Progenitor cell of endocrine pancreas (in vitro differentiated cells): ENCODE measurements at places on chromosomes 3 and 15. TPM values are rescaled to one million over a fixed set of nuclear protein-coding genes. Genes with fewer than 3 reads are reported as not detected.

- DNase-seq = no peak
These were observed 103.6 kb downstream of the OTOL1 start for GRCh38 chr3:161600173-161600572.

ZNF660 gene
- total RNA-seq = 22.6 and 27.1 TPM in 2 replicates

DNA sequence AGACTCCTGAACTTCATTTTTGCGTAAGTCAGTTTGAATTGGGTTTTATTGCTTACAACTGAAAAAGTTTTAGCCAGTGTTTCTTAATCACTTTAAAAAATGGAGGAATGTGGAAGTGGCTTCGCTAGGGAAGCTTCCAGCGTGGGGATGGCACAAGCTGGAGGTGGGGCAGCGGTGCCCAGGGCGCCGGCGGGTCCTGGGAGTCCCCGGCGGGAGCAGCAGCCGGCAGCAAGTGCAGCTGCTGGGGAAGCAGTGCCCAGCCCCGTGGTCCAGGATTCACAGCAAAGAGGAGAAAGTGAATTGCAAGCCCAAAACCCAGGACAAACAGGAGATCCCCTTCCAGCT lies 301.8 kb upstream of the PROK2 start:
- DNase-seq = no peak

- DNase-seq = no peak
These were observed 77.4 kb upstream of the ANKRD34C start for GRCh38 chr15:79204886-79205675.

DNA sequence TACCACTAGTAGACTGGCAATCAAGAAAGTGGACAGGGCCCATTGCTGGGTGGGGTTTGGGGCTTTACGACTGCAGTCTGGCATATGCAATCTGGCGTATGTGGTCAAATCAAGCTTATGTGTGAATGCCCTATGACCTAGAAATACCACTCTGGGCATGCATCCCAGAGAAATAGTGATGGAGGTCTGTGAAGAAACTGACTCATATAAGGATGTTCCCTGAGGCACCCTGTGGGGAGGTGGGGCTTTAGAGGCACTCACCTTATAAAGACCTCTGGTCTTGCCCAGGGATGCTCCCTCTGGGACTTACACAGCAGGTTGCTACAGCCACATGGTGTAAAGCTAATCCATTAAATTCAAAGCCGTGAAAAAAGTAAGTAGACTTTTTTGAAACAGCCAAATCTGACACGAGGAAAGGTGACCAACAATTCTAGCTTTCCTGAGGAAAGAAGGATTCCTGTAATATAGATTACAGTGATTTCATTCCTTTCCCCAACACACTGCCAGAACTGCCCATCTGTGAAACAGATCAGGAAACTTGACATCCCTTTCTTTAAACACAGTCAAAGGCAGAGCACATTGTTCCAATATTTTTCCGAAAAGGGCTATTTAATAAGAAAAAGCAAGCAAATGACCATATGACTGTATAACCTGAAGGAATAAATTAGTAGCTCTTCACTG lies 13.6 kb downstream of the RARRES1 start:
- DNase-seq = no peak

DNA sequence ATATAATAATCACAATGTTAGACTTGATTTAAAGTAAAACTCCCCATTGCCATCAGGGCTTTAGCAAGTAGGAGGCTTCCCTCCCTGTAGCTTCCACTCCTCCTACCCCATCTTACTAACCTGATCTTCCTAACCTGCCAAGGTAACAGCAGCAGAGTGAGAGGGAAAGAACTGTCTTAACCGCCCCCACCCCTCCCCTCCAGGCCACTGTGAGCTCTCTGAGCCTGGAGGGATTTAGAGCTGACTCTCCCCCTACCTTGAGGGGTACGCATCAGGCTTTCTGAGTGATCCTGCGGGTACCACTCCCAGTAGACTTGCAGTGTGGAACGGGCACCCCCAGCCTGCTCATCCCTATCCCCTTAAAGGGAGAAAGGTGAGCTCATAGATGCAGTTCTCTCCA lies 11.4 kb upstream of the PRSS50 start:
- no peak for DNase-seq

DNA sequence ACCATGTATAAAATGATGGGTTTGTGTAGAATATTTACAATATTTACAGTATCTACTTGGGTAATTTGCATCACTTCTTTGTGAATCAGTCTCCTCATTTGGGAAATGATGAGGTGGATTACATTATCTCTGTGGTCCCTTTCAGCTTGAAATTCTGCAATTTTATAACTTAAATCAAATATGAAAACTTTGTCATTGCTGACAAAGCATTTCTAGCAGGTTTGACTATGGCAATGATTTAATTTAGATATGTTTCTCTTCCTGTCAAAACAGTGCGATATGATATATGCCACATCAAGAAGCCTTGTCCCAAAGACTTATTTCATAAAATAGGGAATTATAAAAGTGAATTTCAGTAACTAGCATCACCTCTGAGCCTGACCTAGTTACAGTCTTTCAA lies 315.8 kb upstream of the MEIS2 start:
- DNase-seq = no peak

TRIM42 gene
- total RNA-seq = not detected in 2 replicates

C3orf18 gene
- 12.0 and 12.5 TPM in 2 replicates for total RNA-seq

- no peak for DNase-seq
These were observed 56.8 kb downstream of the IGSF11 start for GRCh38 chr3:118977671-118978392.

FES gene
- total RNA-seq = 13.8 and 16.2 TPM in 2 replicates

LARP6 gene
- total RNA-seq = 17.5 and 22.6 TPM in 2 replicates

DENND6A gene
- 29.1 and 31.9 TPM in 2 replicates for total RNA-seq

- no peak for DNase-seq
These were observed 360.9 kb upstream of the CBLB start for GRCh38 chr3:106229495-106230278.

MRPS11 gene
- 40.8 and 43.1 TPM in 2 replicates for total RNA-seq

KBTBD13 gene
- total RNA-seq = not detected in 2 replicates

DNA sequence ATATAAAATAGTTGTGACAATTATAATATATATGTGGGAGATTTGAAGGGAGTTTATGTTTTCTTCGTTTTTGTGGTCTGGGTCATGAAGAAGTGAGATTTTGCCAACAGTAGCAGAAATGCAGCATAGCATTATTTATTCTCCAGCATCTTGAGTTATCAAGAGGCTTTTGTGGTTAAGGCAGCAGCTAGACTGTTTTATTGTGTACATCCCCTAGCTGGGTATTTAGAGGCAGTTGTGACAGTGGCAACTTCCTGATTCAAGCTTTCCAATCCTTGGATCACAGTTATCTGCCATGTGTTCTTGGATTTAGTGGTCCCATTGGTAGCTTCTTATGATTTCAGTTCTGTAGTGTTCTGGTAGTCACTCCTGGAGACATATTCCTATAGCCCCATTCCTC lies 29.0 kb downstream of the ARIH1 start:
- DNase-seq = no peak

GRCh38 chr3:148083526-148084182 lies 614.0 kb upstream of the AGTR1 start:
- DNase-seq = no peak

TGM5 gene
- total RNA-seq = not detected in 2 replicates

GRCh38 chr3:72523429-72524151 lies 324.7 kb downstream of the SHQ1 start:
- DNase-seq = no peak

DNA sequence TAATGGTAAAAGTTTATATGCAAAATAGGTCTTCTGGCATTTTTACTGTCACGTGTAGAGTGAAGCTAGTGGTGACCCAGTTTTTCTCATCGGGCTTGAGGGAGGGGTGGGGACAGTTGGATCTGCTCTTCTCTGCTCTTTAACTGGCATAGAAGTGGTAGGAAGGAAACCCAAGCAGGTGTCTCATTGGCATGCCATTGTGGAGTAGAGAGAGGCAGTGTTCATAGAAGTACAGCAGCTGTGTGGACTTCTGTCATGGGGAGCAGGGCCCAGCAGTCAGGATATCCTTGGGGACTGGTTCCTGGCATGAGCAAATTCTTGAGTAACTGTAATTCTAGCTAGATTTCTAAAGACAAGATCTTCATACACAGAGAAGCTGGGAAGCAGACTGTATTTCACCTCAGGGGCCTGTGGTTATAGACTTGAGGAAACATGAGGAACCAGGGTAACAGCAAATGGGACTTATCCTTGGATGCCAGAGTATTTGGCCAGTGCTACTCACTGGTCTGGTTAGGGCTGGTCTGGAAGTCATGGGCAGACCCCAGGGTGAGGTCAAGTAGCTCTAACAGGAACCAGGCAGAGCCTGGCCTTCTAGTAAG lies 42.9 kb downstream of the CDIN1 start:
- DNase-seq = no peak

CD86 gene
- not detected in 2 replicates for total RNA-seq

- no peak for DNase-seq
These were observed 28.6 kb upstream of the PLXNA1 start for GRCh38 chr3:126954141-126954842.

DNA sequence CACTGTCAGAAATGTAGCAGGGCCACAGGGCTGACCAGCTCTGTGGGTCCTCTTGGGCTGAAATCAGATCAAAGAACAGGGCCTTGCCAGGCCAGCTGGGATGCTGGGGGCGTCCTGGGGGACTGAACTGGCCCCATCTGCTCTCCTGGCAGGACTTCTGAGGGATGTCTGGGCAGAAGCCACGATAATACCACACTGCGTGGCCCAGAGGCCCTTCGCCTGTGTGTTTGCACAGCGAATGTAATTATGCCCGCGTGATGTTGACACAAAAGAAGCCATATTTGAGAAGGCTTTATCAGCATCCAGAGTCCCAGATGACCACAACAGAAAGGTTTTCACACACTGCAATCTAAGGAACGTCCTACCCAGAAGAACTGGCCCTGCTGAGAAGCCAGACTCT lies 174.0 kb downstream of the RAB11A start:
- no peak for DNase-seq

GRK7 gene
- total RNA-seq = 0.14 TPM in 1 of 2 replicates, not detected in the other

GRCh38 chr15:61133361-61133760 lies 95.7 kb downstream of the RORA start:
- no peak for DNase-seq

RYK gene
- total RNA-seq = 82.3 and 85.2 TPM in 2 replicates

GRCh38 chr3:149771652-149772271 lies 19.5 kb upstream of the COMMD2 start:
- peak; percentile 14 for DNase-seq

MYZAP gene
- 11.5 and 11.9 TPM in 2 replicates for total RNA-seq

PRR20G gene
- total RNA-seq = not detected in 2 replicates

DNA sequence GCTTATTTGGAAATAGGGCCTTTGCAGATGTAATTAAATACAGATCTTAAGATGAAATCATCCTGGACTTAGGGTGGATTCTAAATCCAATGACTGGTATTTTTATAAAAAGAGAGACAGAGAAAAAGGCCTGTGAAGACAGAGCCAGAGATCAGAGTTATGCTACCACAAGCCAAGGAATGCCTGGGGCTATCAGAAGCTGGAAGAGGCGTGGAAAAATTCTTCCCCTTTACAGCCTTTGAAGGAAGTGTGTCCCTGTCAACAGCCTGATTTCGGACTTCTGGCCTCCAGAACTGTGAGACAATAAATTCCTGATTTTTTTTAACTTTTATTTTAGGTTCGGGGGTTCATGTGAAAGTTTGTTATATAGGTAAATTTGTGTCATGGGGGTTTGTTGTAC lies 154.1 kb upstream of the CADPS start:
- no peak for DNase-seq

EDC3 gene
- 61.6 and 62.6 TPM in 2 replicates for total RNA-seq

- DNase-seq = no peak
These were observed 12.4 kb downstream of the RTF1 start for GRCh38 chr15:41429003-41429890.

DNA sequence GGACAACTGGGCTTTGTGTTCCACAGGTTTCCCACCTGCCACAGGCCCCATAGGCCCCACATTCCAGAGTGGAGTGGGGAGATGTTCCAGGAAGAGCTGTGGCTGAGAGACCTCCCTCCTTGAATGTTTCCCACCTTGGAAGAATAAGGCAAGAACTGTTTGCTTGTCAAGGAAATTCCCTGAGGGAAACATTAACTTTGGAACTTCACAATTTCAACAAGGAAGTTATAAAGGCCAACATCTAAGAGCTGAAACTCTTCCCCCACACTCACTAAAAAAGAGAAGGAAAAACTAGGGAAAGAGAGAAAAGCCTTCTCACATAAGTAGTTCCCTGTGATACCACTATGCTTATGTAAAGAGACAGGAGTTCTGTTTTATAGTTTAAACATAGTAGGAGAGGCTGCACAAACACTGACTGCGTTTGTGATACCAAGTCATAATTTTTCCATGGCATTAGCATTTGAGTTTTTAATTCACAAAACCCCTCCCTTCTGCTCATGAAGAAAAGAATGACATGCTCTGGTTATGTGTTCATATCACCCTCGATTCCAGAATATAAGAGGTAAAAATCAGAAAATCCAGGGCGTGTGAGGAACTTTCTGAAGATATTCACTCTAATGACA lies 39.8 kb upstream of the SPRED1 start:
- no peak for DNase-seq

DNA sequence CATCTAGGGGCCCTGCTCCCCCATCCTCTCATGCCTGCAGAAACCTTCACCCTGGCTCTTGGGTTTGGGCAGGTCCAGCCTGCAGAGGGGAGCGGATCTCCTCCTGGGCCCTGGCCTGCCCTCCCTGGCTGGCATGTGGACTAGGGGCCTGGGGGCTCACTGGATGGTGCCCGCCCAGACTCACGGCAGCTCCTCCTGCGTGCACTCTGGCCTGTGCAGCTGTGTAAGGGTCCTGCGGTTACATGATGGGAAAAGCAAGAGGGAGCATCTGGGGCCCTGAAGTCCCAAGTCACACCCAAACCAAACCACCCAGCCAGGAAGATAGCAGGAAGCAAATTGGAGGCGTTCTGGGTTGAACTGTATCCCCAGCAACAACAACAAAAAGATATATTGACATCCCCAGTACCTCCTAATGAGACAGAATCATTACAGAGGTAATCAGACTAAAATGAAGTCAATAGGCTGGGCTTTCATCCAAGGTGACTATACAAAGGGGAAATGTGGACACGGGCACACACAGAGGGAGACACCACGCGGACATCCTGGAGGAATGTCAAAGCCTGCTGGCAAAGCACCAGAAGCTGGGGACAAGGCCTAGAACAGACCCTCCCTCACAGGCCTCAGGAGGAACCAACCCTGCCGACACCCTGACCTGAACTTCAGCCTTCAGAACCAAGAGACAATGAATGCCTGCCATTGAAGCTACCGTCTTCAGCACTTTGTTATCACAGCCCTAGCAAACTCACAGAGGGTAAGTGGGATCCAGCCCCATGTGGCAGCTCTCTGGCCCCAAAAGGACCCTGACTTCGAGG lies 10.4 kb upstream of the CLK3 start:
- DNase-seq = no peak

DNA sequence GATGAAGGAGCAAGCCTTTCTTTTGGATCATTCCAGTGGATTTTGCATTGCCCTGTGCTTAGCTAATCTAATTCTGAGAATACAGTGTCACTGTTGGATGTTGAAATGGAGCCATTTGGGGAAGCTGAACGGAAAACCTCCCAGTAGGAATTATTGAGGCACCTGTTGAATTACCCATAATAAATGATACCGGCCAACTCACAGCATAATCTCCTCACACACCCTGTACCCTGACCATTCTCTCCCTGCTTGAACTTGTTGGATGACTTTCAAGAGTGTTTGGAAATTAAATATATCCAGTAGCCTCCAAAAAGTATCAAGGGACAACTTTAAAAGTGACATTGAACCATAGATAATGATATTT lies 171.4 kb upstream of the HES1 start:
- DNase-seq = no peak

GPR27 gene
- 6.1 and 6.7 TPM in 2 replicates for total RNA-seq

- DNase-seq = no peak
These were observed 12.7 kb upstream of the CFAP91 start for GRCh38 chr3:119690043-119690656.
